ENCODE measurements at places on chromosomes 11 and 22.

- DNase-seq: no peak
Observed at GRCh38 chr11:68179847-68180246, 33.2 kb downstream of the KMT5B start.

DNA sequence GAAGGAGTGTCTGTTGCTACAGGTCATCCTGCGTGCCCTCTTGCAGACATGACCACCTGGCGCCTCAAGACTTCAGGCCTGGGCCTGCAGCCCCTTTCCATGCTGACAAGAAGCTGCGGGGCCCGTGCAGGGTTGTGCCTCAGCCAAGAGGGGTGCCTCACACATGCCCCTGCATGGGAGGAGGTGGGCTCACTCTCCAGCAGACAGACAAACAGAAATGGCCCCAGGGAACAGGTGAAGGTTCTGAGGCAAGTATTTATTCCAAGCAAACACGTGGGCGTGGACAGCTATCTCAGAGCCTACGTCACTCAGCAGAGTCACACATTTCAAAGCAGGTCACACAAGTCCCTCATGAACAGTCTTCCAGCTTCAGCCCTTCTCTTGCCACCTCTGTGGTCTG lies 5.9 kb upstream of the SYCE3 start:
- DNase-seq: no peak

DNA sequence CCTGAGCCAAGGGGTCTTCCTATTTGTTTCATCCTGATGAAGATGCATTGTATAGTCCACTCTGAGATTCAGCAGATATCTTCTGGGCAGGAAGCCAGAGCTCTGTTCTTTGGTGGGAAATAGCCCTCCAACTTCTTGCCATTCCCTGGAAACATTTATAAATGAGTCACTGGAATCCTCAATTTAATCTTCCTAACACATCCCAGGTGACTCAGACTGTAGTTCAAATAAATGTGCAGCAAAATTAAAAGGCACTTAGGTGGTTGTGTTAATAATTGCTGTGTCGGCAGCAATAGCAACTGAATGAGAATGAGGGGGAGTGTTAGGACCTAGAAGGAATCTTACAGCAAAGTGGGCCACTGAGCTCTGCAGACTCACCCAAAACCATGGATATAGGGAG lies 108.6 kb downstream of the INSC start:
- DNase-seq: peak; percentile 11

GRCh38 chr11:83172551-83172950 lies 15.6 kb downstream of the PCF11 start:
- DNase-seq: no peak

DNA sequence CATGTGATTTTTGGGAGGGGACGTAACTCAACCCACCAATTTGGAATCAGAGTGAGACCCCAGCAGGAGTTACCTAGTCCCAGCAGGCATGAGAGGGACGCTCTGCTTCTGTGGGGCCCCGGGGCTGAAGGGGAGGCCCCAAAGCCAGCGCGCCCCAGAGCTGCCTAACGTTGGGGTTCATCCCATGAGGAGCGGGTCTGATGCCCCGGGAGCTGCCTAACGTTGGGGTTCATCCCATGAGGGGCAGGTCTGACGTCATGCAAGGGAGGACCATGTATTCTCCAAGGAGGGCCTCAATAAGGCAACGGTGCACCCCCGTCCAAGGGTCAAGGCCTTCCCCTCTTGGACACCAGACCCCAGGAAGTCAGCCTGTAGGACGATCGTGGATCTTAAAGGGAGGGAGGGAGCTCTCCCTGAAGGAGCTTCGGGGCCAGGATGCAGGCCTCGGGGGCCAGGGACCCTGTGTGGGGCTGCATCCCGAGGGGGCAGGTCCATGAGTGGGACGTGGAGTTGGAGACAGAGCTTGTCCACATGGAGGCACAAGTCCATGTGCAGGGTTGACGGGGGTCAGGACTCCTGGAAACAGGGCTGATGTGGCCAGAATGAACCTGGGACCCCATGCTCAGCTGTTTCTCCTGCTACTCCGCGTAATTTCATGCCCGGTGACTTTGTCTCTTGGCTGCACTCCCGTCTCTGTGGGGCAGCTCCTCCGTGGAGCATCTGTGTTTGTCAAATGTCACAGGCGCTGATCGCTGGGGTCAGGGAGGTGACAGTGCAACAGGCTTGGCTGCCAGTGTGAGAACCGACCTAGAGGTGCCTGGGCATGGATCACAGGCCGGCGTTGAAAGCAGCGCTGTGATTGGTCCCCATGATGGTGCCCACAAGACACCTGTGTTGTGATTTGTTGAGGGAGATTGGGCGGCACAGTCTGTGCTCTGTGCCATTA lies 1029.1 kb downstream of the BRD1 start:
- no peak for DNase-seq

DNA sequence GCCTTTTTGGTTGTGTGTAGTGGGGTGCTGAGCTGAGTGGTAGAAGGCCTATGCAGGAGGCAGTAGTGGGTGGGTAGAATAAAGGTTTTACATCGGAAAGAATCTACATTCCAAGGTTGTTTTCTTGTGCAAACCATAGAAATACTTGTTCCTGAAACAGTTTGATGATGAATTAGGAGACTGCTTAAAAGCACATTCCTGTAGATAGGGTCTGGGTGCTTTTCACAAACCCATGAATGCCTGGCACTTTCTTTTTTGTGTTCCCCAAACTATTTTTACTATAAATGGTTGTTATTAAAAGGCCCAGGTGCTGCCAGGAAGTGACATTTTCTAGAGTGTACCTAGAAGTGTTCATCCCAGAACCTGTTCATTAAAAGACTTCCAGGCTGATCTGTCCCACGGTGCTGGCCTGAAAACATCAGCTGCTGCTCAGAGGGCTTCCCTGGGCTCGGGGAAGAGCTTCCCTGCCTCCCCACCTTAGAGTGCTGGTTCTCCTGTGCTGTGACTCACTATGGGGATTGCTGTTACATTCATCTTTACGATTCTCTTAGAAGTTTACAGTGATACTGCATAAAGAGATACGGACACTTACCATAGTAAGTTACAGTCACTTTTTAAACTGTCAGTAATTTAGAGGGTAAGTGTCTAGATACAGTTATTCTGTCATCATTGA lies 27.9 kb downstream of the PPFIA1 start:
- DNase-seq: peak; percentile 42

DNA sequence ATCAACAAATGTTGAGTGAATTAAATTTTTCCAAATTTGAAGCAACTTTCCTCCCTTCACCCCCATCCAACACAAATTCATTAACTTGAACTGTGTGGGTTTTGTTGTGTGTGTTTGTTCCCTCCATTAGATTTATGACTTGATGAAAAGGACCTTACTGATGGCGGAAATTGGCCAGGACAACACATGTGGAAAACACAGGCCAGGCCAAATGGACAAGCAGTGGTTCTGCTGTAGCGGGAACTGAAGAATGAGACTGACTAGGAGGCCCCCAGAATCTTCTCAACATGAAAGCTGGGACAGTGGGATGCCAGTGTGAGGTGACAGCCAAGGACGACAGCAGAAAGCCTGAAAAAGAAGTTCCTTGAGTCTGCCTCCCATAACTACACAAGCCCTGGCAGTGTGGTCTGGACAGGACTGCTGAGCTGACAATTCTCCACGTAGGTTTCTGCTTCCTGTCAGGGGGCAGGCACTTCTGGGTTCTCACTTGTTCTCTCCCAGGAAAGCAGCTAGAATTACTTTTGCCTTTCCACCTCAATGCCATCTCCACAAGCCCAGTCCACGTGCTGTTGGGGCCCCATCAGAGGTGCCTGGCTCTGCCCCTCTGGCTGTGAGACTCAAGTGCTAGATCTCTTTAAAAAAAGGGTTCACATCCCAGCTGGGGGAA lies 94.3 kb downstream of the ETS1 start:
- no peak for DNase-seq

DNA sequence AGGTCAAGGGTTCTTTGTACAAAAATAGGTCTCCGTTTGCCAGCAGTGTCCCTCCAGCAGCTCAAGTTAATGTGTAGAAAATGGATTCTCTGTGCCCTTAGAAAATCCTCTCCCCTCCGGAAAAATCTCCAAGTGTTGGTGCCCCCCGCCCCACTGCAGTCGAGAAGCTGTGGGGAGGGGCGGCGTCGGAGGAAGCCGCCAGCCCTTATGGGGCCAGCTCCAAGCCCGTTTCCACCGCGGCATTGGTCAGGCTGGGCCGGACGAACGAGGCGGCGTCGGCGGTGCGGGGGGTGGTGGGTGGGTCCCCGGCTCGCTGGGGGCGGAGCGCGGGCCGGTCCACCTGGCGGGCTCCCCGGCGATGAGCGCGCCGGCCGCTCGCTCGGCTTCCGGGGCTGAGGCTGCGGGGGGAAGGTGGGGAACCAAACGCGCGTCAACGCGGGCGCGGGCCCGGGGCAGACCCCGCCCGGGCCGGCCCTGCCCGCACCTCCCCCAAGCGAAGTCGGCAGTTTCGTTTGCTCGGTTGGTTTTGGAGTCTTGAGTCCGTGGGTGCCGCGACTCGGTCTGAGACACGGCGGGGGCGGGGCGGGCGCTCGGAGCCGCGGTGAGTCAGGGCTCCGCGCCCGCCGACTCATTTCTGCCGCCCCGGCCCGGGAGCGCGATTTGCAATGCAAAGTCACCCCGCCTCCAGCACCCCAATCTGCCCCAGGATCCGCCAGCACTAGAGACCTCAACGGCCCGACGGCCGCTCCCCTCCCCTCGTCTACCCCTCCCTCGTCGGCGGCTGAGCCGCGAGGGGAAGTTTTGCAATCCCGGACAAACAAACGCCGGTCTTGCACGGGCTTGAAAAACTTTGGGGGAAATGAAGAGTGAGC lies 1.4 kb downstream of the ASCL2 start:
- no peak for DNase-seq

DNA sequence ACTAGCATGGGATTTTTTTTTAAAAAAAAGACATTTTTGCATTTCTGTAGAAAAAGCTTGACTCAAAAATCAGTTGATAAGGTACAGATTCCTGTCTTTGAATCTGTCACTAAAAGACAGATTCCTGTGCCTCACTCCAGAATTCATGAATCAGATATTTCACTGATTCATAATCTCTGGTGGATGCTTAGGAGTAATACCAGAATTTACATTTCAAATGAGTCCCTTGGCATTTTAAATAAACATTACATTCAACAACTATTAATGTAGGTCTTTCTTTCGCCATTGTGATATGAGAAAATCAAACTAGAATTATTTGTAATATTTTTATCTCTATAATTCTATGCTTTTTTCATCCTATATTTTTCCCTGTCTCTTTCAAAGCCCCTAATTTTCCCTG lies 128.3 kb downstream of the APIP start:
- peak; percentile 23 for DNase-seq

DNA sequence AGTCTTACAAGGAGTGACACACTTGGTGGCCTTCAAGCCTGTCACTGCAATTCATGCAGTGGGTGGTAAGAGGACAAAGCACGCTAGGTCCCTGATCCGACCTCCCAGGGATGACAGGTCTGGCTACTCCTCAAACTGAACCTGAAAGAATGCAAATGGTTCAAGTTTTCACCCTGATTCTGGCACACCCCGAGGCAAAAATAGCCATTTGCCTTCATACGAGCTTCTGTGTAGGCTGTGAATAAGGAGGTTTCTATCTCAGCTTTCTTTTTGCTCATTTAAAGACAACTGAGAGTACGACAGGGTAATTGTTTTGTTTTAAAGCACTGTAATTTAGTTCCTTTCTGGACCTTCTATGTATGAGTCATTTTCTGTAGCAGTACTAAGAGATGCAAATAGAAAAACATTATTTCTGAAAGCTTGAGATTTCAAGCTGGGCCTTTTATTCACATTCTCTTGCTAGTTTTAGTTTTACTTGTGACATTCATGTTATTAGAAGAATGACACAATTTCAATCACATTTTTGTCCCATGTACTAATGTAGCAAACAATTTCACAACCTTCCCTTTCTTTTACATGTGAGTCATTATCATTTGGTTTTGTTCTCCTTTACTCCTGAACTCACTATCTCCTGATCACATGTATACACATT lies 56.6 kb upstream of the FDX1 start:
- DNase-seq: peak; percentile 27

GRCh38 chr22:34878171-34878570 lies 187.8 kb upstream of the ISX start:
- DNase-seq: no peak

GRCh38 chr11:47495011-47495855 lies 46.3 kb upstream of the RAPSN start:
- peak; percentile 91 for DNase-seq

DNA sequence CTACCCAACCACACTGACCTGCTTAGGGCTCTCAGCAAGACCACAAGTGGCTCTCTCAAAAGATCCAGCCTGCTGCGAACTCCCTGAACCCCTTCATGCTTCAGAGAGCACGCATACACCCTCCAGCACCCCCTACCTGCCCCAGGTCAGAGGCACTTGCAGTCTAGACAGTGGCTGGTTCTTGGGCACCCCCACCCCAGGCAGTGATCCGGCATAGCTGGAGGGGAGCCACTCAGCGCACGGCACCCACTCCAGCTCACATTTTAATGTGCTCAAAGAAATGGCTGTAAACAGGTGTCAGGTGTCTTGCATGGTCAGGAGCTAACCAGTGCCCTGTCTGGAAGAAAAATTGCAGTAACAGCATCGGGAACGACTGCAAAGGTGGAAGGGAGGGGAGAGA lies 140.8 kb downstream of the PKNOX2 start:
- no peak for DNase-seq

DNA sequence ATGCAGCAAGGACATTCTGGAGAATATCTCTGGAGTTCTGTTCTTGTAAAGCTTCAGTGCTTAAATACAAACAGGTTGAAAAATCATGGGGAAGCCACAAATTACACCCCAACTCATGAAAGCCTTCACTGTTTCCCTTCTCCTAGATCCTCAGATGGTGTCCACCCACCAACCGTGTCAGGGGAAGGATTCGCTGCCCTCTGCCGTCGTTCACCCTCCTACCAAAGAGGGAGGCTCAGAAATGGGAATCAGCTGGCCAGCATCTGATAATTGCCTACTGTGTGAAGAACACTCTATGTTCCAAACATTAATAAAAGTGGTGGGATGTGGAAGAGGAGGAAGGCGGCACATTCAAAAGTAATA lies 7.4 kb upstream of the HEPACAM start:
- no peak for DNase-seq

- no peak for DNase-seq
Observed at GRCh38 chr11:43589601-43590250, 90.8 kb upstream of the HSD17B12 start.

- DNase-seq: no peak
Observed at GRCh38 chr11:114796954-114797721, 118.8 kb downstream of the NXPE2 start.

DNA sequence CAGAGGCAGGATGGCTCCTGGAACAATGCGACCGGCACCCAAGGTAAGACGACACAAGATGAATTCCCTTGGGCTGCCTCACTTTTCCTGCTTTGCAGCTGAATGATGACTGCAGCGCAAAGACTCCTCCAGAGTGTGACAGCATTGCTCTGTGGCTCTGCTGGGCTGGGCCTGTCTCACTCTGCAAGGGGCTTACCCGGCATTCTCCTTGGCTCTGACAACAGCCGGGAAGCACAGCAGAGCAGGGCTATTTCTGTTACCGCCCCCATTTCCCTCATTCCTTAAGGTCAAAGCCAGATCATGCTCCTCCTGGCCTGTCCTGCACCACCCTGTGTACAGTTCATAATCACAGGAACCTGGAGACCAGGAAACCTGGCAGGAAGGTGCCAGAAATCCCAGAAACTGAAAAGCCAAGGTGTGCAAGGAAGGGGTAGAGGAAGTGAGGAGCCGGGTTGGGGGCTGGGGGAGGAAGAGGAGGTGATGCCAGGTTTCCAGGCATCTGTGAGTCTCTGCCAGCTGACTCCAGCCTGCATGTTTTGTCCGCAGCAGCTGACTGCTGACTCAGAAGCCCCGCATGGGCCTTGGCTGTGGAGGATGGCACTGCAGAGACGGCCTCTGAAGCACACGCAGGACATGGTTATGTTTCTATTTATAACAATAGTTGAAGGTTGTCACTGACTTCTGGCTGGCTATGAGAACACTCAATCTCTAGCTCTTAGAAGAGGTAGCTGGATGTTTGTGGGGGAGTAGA lies 113.6 kb downstream of the MICAL3 start:
- peak; percentile 89 for DNase-seq

GRCh38 chr11:105324156-105324555 lies 184.6 kb upstream of the CARD18 start:
- no peak for DNase-seq

Data from fibroblast of skin of scalp (primary cell).